ENCODE measurements at places on chromosomes 16 and 17.
A peak's percentile ranks its signal among the peaks of the same experiment; 100 is the strongest.

GRCh38 chr16:54934481-54935265, 4.0 kb downstream of the IRX5 start:
- DNase-seq: no peak

DNA sequence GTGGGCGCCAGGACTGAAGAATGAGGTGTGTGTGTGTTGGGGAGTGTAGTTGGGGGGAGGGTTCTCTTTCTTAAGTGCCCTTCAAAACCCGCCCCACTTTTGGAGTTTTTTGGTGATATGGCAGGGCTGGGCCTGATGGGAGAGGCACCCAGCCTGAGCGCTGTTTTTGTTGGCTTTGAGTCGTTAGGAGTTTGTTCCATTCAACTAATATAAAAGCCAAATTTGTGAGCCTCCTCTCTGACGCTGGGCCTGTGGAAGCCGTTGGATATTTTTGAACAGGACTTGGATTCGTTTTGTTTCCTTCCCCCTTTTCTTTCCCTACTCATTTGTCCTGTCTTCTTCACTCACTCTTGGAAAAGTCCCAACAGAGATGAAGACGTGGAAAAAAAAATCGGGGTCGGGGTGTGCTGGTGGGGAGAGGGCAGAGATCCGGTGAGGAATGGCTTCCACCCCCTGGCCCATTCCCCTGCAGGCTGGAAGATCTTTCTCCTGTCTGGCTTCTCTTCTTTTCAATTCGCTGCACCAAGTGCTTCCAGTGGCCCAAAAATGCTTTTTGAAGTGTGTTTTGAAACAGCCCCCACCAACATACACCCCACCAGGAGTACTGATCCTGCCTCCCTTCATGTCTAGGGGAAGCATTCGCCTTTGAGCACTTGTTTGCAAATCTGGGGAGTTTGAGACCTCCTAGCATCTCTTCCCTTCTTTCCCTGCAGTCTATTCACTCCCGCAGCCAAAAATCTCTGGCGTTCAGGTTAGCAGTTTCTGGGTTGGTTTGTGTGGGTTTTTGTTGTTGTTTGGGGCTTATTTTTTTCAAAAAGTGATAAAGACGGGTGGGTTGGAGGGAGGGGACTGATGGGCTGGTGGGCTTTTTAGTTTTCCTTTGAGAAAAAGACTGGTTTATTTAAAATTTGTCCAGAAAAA, 2.6 kb downstream of the FZD2 start:
- no peak for DNase-seq

DNA sequence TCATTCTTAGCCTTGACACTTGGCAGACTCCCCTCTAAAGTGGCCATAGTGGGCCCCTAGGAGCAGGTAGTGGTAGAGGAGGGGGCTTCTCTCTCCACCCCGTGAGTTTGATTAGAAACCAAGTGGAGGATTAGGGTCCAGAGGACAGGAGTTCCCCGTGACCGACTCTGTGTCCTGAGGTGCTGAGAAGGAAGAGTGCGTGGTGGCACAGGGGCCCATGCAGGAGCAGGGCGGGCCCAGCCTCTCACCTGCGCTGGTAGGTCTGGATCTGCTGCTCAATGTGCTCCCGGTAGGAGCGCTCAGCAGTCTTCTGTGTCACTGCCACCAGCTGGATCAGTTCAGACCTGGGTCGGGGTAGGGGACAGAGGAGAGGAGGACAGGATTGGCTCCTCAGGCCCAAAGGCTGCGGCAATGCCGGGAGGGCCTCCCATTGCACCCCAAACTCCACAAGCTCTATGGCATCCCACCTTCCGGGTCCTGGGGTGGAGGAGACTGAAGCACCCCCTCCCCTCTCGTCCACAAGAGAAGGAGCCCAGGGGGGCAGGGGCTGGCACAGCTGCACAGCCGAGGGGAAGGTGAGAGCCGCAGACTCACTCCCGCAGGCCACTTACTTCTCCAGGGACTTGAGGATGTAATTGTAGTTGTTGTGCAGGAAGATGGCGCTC, 6.2 kb downstream of the ZACN start:
- no peak for DNase-seq

DNA sequence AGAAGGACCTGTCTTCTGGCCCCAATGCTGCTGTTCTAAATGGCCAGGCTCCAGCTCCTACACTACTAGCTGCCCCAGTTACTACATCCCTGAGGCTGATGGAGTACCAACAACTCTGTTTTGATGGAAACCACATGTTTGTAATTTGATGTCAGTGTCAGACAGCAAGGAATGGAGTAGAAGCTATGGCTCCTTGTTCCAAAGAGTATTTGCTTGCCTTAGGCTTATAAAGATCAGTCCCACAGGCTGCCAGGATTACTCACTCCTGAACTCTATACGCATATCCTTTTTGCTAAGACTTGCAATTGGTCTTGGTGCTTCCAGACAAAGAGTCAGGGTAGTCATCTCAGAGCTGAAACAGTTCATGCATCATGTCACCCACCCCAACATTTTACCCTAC, 139.6 kb downstream of the HS3ST3A1 start:
- no peak for DNase-seq

- no peak for DNase-seq
These were observed 383.0 kb downstream of the PMP22 start for GRCh38 chr17:14882131-14882530.

GRCh38 chr17:8894673-8895578, 27.5 kb upstream of the PIK3R6 start:
- DNase-seq: no peak

GRCh38 chr17:45384047-45384788, 48.5 kb downstream of the ARHGAP27 start:
- DNase-seq: no peak

GRCh38 chr17:40818343-40818732, 4.1 kb downstream of the KRT10 start:
- no peak for DNase-seq

GRCh38 chr17:32227910-32228309, 37.7 kb upstream of the RHBDL3 start:
- DNase-seq: peak; percentile 69

Data from iPS DF 19.7 (cell line).